ENCODE measurements at places on chromosomes 6 and 20.
A peak's percentile ranks its signal among the peaks of the same experiment; 100 is the strongest.

GRCh38 chr6:75204217-75204958, 1.5 kb downstream of the COL12A1 start:
- no peak for DNase-seq

DNA sequence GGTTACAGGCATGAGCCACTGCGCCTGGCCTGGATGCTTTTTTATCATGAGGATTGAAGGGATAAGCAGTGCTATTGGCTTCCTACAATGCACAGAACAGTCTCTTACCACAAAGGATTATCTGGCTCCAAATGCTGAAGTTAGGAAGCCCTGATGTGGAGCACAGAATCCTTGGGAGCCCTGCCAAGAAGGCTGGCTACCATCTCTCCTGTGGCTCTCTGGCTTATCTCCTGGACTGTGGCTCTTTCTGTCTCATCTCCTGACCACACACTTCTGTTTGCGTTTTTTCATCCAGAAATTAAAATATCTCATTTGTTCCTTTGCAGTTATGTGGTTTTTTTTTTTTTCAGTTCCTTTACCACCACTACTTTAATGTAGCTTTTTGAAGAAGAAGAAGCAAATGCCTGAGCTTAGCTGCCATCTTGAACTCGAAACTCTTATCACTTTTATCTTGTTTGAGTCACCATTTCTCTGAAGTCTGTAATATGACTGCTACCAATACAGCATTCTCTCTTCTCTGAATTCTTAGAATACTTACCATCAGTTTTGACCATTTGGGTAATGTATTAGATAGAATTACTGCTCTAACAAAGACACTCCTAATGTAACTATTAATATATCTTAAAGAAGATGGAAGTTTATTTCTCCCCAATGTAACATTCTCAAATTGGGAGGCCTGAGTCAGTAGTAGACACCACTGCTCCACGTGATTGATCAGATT, 1044.7 kb downstream of the KIF16B start:
- no peak for DNase-seq

DNA sequence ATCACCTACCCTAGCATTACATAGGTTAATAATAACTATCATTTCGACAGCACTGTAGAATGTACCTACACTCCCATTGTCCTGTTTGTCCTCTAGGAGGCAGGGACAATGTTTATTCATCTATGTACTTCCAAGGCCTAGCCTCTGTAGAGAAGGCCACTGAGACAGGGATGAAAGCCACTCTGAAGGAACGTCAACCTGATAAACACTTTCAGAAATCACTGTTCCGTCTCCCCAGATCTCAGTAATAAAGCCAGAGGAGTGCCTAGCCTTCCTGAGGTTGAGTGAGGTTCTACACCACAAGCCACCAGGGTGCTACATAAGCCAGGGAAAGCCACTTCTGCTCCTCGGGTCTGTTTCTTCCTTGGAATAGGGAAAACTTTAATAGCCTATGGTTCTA, 44.8 kb downstream of the POPDC3 start:
- no peak for DNase-seq

GRCh38 chr6:147826698-147827097, 318.2 kb downstream of the SAMD5 start:
- DNase-seq = no peak

DNA sequence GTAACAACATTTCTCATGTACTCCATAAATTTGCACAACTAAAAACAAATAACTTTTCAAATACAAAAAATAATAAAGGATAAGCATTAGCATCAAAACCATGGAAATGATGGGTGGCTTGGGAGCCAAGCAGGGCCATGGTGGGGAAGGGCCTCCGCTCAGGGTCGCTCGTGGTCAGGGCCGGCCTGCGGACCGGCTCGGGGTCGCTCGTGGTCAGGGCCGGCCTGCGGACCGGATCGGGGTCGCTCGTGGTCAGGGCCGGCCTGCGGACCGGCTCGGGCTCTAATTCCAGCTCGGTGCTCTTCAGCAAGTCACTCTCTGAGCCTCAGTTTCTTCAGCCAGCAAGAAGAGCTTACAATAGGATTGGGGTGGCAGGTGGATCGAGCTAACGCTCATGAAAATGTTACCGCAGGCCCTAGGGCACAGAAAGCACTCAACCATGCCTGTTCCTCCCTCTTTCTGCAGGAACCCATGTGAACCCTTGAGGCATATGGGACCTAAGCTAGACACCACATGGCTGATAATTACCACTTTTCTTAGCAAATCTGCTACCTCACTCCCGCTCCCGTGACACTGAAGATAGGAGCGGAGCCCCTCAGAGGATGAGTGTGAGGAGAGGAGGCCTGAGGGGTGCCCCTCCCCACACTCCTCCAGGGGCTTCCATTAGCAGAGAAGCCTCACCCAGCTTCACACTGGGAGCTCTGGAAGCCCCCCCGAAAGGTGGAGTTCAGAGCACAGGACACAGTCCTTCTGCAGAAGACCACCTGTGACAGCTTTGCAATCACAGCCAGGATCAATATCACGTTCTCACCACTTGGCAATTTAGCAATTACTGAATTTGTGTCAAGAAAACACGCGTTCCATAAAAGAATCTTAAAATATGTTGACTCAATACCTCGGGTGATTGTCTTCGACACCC, 103.0 kb downstream of the PSMB1 start:
- no peak for DNase-seq

- no peak for DNase-seq
Observed at GRCh38 chr6:139539852-139540251, 165.4 kb upstream of the CITED2 start.

DNA sequence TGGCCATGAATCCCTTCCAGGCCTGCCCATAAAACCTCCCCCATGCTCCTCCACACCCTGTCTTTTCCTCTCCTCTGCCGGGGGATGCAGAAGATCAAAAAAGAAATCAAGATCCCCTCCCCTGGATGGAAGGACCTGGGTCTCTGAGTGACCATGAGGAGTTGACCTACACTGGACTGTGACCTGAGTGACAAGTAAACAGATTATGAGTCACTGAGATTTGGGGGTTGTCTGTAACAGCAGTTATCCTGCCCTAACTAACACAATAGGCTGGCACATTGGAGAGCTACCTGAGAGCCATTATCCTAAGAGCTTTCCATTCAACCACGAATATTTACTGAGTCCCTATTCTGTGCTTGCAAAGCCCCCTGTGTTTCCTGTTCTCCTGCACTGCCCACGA, 28.4 kb upstream of the SIRPA start:
- DNase-seq = no peak

GRCh38 chr20:58518896-58519593, 3.8 kb upstream of the APCDD1L start:
- DNase-seq = no peak

DNA sequence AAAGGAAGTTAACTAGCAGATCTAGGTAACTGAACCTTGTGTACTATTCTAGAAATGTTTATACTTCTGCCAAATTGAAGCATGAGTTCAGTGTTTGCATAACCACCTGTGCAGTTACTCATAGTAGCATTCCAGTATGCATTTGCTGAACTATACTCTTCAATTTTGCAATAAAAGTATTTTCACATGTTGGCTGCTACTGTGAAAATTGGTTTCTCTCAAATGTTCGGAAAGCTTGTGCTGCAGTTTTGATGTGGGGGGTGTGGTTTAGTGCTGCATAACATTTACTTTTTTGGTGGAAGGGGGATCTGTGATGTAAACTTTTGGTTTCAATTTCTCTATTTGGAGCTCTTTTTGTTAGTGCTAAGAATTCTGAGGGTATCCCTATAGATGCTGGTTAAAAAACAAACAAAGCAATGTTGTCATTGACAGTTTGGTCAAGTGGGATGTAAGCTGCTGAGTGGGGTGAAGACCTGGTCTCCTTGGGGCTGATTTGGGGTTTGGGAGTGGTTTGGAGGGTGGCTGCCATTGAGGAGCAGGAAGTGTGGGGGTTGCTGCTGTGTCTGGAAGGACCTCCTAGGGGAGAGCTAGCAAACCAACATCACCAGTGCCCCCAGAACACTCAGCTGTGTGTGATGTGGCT, 87.8 kb downstream of the CARMIL1 start:
- DNase-seq = no peak

GRCh38 chr6:157946865-157947532, 34.7 kb upstream of the SYNJ2 start:
- no peak for DNase-seq

DNA sequence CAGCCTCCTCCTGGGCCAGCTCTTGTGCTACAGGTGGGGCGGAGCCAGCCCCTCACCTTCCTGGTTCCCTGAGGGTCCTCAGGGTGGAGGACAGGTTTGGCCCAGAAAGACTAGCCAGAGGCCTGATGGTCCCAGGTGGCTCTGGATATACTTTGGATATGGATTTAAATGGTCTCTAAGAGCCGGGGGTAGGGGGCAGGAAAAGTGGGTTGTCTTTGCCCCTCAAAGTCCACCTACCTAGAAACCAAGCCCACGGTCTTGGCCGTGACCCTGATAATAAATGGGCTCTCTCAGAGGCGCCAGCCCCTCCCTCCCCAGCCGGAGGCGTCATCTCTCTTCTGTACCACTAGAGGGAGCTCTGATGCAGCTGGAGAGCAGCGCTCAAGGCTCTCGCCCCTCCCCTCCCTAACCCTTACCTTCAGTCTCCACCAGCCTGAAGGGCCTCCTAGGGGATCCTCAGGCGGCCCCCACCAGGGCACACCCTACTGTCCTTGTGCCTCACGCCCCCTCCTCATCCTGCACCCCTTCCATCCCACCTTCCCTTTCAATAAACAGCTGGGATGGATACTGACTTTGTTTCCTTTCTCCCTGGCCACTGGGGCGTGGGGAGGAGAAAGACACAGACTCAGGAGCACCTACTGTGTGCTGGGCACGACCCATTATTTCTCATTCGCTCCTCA, 7.5 kb downstream of the NRSN2 start:
- DNase-seq = peak; percentile 67

GRCh38 chr6:155584006-155584405, 128.4 kb upstream of the NOX3 start:
- no peak for DNase-seq

GRCh38 chr6:74510878-74511277, 695.0 kb downstream of the COL12A1 start:
- no peak for DNase-seq

DNA sequence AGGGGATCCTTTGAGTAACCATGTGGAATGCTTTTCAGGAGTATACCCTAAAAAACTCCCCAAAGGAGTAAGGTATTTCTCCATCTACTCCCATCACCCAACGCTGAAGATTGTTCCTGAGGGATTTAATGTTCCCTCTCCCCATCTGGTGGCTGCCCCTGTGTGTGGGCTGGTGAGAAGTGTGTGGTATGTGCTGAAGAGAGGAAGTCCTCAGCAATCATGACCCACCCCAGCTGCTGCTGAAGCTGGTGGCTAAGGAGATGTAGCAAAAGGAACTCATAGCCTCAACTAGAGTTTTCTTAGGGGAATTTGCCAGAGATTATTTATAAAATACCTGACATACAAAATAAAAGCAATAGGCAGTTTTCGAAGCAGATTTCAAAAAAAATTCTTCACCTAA, 114.3 kb upstream of the JAG1 start:
- no peak for DNase-seq

- DNase-seq = no peak
Observed at GRCh38 chr6:45613656-45614055, 235.9 kb upstream of the SUPT3H start.

GRCh38 chr20:39259010-39259803, 297.1 kb downstream of the DHX35 start:
- DNase-seq = no peak

- DNase-seq = no peak
Observed at GRCh38 chr6:37860226-37860839, 40.8 kb downstream of the ZFAND3 start.

DNA sequence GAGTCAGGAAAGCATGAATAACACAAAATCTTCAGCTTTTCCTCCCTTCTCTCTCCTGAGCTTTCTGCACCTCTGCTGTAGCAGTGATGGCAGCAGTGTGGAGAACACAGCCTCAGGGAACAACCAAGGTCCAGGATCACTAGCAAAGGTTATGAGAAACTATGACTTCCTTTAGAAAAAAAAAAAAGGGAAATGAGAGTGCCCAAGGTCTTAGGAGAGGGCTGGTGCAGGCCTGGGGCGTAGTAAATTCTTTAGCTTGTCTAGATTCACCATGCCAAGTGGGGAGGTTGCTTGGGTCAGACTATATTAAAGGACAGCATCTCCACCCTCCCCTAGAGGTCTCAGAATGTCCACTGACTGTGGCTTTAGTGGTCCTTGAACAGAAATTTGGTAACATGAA, 40.4 kb upstream of the POLR1H start:
- DNase-seq = no peak

GRCh38 chr20:25453035-25453810, 45.8 kb downstream of the GINS1 start:
- no peak for DNase-seq

- DNase-seq = no peak
Observed at GRCh38 chr6:17839513-17840223, 132.9 kb upstream of the NUP153 start.

- no peak for DNase-seq
Observed at GRCh38 chr6:111602481-111603011, 3.1 kb downstream of the TRAF3IP2 start.

- no peak for DNase-seq
Observed at GRCh38 chr6:13684855-13685254, 26.8 kb downstream of the RANBP9 start.

DNA sequence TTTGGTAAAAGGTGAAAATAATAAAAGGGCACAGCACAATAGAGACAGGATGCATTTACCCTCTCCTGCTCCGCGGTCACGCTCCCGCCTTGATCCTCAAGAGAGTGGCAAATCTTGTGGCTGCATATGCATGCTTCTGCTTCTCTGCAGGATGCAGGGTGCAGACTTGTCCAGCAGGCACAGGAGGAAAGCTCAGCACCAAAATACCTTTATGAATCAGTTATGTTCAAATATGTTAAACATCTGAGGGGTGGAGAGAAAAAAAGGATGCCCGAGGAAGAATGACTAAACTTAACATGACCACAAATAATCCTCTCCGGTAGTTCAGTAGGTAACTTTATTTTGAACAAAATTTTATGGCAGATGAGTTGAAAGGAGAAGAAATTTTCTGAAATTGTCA, 366.1 kb upstream of the SOX4 start:
- no peak for DNase-seq

DNA sequence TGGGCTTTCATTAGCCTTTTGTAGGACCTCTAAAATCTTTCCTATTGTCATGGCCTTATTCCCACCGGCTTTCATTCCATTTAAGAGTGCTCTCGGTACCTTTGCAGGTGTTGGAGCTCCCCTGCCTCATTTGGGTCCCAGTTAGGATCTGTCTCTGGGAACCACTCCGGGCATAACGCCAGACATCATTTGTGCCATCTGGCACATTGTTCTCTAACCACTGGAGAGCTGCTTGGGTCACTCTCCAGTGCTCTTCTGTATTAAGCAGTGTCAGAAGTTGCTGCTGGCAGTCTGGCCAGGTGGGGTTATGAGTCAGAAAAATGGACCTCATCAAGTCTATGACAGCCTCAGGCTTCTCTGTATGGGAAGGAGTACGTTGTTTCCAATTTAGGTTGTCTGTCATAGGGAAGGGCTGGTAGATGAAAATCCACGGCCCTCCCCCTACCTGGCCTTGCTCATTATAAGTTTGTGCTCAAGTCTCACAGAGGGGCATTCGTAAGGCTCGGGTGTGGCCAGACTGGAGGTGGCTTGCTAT, 62.9 kb upstream of the MOCS1 start:
- DNase-seq = no peak

DNA sequence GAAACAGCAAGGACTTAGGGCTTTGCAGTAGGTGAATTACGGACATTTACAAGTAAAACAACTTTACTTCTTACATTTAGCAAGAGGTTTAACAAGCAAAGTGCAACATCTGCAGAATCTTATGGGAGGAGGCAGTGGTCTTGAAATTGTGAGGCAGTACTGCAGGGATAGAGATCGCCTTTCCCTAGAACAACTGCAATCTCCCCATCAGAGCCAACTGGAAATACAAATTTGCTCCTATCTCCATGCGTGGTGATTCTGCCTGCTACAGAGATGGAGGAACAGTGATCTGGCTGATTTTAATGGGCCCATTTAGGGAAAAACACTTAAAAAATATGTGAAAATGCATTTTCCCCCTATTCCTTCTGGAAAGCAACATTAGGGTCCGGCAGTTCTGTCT, 25.9 kb downstream of the GNAS start:
- no peak for DNase-seq

Measured in activated naive CD4-positive, alpha-beta T cell (primary cell).